ENCODE measurements at places on chromosomes 5 and 9. TPM values are rescaled to one million over a fixed set of nuclear protein-coding genes. Genes with fewer than 3 reads are reported as not detected.

GRCh38 chr9:21016701-21017491, 14.5 kb downstream of the HACD4 start:
- DNase-seq, result no peak

DNA sequence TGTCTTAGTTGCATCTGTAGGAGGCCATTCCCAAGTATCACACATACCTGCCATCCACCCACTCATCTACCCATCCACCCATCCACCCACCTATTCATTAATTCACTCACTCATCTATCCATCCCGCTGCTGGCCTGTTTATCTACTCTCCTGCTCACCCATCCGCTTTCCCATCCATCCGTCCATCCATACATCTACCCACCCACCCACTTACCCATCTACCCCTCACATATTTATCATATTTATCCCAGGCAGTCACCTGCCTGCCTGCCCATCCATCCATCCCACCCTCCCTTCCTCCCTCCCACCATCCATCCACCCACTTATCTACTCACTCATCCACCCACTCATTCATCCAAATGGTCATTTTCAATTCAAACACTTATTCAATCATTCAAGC, 143.9 kb upstream of the PANK3 start:
- DNase-seq, result no peak

DNA sequence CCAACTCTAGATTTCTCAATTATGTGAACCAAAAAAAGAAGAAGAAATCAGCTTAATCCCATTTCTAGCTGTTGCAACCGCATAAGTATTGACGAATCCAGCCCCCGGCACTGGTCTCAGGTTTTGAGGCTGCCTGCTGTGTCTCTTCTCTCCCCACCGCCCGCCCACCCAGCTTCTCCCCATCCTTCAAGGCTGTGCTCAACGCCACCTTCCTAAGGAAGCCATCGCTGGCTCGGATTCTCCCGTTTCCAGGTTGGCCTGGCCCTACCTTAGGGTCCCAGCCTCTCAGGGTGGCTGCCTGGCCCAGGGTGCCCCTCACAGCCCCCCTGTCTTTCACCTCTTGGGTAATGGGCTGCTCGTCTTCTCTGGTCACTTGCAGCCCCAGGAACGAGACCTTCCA, 77.8 kb downstream of the HRH2 start:
- no peak for DNase-seq

GRCh38 chr9:83557317-83557716, 19.1 kb upstream of the FRMD3 start:
- no peak for DNase-seq

DNA sequence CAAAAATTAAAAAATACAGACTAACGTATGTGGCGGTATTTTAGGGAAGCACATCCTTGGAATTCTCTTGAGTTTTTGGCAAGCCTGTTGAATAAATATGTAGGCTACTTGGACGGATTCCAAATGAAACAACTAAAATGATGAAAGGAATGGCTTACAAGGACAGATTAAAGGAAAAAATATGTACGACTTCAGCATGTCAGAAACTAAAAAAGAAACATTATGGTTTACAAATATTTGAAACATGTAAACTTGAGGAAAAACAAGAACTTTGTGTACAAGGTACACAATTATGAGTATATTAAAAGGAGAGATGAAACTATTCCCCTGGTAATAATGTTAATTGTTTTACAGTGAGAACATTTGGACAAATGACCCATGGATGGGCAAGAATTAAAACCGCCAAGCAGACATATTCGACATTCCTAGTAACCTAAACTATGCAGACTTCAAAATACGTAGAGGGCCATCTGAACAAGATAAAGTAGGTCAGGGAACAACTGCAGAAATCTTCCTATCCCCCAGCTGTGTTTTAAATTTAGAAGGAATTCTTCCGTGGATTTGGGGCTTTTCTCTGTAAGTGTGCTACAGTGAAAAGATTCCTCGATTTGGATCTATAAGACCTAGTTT, 12.5 kb downstream of the EDIL3 start:
- no peak for DNase-seq

DNA sequence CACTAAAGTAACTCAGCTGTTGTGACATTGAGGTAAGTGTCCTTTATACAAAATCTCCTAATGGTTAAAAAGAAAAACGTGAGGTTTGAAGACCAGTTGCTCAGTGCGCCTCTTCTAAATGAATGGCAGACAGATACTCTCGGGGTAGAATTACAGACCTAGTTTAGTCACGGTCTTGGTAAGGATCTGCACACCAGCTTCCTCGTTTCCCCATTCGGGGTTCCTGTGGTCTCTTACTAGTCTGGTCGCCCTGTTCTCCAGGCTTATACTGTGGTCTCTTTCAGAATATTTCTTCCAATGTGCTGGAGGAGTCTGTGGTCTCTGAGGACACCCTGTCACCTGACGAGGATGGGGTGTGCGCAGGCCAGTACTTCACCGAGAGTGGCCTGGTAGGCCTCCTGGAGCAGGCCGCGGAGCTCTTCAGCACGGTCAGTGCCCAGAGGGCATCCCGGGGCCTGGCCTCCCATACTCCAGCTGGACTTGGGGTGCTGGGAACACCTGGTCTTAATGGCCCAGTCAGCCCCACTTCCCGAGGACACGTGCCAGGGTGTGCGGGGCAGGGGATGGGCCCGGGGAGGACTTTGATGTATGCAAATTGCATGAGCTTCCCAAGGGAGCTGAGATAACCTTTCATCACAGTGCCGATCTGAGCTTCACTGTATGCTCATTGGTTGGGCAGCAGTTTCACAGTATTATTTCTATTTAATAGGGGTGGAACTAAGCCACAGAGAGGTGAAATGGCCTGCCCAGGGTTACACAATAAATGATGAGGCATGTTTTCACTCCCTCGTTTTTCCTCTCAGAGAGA, 224.5 kb downstream of the DOCK8 start:
- DNase-seq, result no peak

LHX6 gene
- total RNA-seq, result 0.99 TPM

- no peak for DNase-seq
These were observed 73.7 kb downstream of the SLC38A9 start for GRCh38 chr5:55638455-55638854.

GRCh38 chr5:126054577-126055347, 368.4 kb upstream of the GRAMD2B start:
- no peak for DNase-seq

DNA sequence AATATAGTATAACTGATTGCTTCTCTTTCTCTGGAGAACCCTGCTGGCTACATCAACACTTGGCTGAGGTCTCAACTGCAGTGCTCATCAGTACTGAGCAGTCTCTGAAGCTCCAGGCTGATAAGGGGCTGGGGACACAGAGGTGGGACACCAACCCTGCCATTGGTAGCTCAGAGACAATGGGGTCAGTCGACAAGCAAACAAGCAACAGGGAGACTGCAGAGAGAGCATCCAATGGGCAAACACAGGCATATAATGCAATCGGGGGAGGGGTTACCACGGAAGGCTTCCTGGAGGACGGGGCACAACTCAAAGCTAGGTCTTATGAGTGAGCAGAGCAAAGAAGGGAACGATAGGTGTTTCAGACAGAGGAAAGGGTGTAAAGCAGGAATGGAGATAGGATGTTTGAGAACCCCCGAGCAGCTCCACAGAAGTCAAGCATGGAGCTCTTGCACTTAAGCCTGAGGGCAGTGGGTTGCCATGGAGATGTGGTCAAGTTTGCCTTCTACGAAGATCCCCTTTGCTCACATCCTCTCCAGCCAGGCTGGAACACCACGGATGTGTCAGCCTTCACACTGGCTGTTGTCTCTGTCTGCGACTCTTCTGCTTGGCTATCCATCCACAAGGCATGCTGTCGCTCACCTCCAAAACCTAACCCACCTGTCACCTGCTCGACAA, 21.5 kb upstream of the AKNA start:
- no peak for DNase-seq

DNA sequence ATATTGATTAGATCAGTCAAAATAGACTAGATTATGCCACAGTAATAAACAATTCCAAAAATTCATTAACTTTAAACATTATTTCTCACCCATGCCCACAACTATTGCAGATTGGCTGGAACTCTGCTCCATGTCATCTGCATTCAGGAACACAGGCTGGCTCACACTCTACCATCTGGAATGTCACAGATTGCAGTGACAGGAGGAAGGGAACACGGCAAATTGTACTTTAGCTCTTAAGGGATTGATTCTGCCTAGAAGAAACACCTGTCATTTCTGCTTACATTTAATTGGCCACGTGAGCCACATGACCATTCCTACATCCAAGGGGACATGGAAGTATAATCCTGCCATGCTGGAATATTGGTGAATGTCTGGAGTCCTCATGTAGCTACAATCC, 54.4 kb downstream of the ATPSCKMT start:
- DNase-seq, result no peak

ECPAS gene
- total RNA-seq, result 91.0 TPM

All from skin of body (tissue), 3 donors.